ENCODE measurements at places on chromosomes 5 and 9. TPM values are rescaled to one million over a fixed set of nuclear protein-coding genes. Genes with fewer than 3 reads are reported as not detected.

Gene DIMT1
- 41.2 TPM for total RNA-seq

Gene PCDHB5
- 1.4 TPM for total RNA-seq

Gene CYLC2
- not detected for total RNA-seq

Gene MARVELD2
- 3.2 TPM for total RNA-seq

Gene SLCO4C1
- total RNA-seq = not detected

Gene AFAP1L1
- 9.5 TPM for total RNA-seq

Gene DNM1
- total RNA-seq = 101 TPM

Gene PGM5
- not detected for total RNA-seq

Gene COL5A1
- total RNA-seq = 48.7 TPM

Gene SLC45A2
- total RNA-seq = not detected

Gene SPINK4
- total RNA-seq = not detected

Gene DENND1A
- 11.0 TPM for total RNA-seq

All from A549 treated with GW870086 at 1 μM for 4 hours (cell line).